ENCODE measurements at places on chromosomes 12 and 14. TPM values are rescaled to one million over a fixed set of nuclear protein-coding genes. Genes with fewer than 3 reads are reported as not detected.

SPIC gene
- total RNA-seq, result not detected

PLA2G1B gene
- not detected for total RNA-seq

SDSL gene
- total RNA-seq, result 0.83 TPM

SLC6A15 gene
- total RNA-seq, result 1.8 TPM

KRT72 gene
- not detected for total RNA-seq

CMA1 gene
- 3.3 TPM for total RNA-seq
